Hepatic stellate cell (primary cell): ENCODE measurements at places on chromosomes 7 and 10.

DNA sequence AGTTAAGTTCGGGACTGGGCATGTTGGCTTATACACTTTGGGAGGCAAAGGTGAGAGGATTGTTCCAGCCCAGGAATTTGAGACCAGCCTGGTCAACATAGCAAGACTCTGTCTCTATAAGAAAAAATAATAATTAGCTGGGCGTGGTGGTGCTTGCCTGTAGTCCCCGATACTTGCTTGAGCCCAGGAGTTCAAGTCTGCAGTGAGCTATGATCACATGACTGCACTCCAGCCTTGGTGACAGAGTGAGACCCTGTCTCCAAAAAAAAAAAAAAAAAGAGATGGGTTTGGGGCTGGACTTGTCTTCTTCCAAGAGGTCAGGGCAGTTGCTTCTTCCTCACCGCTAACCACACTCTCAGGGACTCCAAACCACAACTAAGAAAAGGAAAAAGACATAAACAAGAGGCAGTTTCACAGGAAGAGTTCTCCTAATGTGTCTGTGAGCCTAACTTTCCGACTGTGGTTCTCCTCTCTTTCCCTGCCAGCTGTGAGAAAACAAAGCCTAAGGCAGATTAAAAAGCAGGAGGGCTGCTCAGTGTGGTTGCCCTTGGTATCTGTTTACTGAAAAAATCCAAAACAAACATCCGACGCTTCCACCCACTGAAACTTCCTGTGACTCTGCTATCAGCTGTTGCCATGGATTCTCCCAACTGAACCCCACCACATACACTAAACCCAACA, 2.4 kb upstream of the SERPINE1 start:
- peak; percentile 73 for DNase-seq

DNA sequence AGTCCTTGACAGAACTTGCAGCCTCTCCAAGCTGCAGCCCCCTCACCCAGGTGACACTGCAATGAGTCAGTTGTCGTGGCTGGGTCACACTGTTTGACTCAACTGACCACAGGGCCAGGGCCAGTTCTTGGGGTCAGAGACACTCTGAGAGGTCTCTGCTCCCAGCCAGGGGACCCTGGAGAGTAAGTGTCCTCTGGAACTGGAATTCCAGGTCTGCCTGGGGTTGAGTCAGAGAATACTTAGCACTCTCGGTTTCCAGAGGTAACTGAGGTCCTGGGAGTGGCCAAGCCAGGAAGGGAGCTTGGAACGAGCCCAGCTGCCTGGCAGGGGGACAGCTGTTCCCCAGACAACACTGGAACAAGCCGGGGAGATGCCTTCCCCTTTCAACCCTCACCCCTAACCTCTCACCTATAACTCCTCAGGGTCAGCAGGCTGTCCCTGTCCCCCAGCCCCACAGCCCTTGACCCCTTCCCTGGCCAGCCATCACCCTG, 2.2 kb upstream of the MYL10 start:
- DNase-seq, result no peak

DNA sequence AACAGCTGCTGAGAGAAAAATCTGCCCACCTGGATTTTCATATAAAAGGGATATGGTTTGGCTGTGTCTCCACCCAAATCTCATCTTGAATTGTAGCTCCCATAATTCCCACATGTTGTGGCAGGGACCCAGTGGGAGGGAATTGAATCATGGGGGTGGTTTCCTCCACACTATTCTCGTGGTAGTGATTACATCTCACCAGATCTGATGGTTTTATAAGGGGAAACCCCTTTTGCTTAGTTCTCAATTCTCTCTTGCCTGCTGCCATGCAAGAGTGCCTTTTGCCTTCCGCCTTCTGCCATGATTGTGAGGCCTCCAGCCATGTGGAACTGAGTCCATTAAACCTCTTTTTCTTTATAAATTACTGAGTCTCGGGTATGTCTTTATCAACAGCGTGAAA, 20.8 kb upstream of the MKI67 start:
- DNase-seq, result no peak

DNA sequence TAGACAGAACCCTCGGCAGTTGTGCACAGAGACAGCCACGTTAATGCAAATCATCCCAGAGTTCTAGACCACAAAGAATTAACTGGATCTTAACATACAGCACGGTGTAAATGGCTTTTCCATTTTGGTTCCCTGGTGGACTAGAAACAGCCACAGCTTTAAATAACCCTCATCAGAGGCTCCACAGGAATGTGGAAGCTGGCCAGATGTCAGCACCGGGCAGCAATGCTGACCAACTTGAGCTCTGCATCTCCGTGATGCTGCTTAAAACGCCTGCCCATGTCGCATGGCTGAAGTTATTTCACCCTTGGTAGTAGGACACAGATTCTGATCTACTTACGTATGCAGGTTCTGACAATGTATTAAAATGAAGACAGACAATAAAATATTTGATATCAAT, 24.5 kb downstream of the RSU1 start:
- DNase-seq, result peak; percentile 48

DNA sequence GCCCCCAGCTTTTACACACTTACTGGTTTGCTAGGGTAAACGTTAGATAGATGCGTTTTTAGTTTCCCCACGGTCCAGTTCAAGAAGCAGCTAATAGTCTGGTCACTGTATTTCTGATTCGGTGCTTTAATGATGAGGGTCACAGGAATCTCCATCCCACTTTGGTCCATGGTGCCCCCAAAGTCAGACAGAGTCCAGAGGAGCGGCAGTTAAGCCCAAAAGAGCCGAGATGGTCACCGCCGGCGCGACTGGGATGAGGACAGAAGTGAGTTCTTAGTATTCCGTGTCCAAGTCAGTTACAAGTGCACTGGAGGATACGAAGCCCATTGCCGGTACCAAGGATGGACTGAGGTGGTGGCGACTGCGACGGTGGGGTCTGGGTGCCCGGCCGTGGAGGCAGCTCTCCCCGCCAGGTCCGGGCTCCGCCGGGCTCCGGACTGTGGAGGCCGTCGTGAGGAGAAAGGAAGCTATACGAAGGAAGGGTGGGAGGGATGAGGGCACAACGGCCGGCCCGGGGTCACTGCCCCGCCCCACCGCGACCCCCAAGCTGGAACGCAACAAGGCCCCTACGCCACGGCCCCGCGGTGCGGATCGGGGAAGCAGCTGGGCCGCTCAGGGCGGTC, 663 bp downstream of the HERPUD2 start:
- peak; percentile 22 for DNase-seq

- no peak for DNase-seq
These were observed 88.3 kb downstream of the GALNT17 start for GRCh38 chr7:71220210-71220695.

DNA sequence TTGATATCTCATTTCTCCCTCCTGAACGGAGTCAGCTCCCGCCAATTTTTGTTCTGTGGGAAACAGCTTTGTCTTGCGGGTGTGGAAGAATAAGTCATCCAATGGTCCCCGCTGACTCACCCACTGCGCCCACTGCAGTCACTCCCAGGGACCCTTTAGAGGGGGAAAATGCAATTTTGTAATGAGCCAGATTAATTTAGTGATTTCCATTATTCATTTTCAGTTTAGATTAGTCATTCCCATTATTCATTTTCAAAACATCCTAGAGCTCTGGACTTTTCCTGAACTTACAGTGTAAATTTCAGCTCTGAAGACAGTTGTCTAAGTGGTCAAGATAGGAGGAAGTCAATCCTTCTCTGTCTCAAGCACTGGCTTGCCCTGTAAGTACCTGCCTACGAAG, 154.9 kb upstream of the TMEM72 start:
- DNase-seq, result peak; percentile 34

- DNase-seq, result peak; percentile 39
These were observed 111.4 kb downstream of the COL28A1 start for GRCh38 chr7:7424151-7424873.

- DNase-seq, result peak; percentile 62
These were observed 493.4 kb downstream of the TNS3 start for GRCh38 chr7:47088329-47089067.

- peak; percentile 10 for DNase-seq
These were observed 6.3 kb downstream of the ABCC2 start for GRCh38 chr10:99788598-99789256.

GRCh38 chr7:19728716-19729115, 19.9 kb upstream of the POLR1F start:
- DNase-seq, result no peak

DNA sequence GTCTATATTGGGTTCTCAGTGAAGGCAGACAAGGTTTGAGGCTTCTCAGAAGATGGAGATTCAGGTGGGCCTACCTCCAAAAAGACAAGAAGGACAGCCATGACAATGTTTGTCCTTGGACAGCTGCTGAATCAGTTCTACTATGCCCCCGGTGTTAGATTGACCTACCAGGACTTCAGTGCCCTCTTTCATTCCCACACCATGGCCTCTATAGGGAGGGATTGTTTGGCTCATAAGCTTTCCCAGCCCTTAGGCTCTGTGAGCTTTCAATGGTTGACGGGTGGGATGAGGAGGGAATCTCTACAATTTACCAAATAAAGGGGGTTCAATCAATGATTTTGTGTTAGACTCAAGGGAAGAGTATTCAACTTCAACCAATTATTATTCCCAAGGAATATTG, 23.4 kb upstream of the RAPGEF5 start:
- no peak for DNase-seq

GRCh38 chr7:29555061-29555460, 8.6 kb upstream of the PRR15 start:
- no peak for DNase-seq

GRCh38 chr7:12385364-12385786, 18.3 kb downstream of the VWDE start:
- DNase-seq, result no peak

GRCh38 chr7:36692456-36692855, 31.8 kb downstream of the AOAH start:
- DNase-seq, result no peak

- no peak for DNase-seq
These were observed 49.2 kb upstream of the NANOS1 start for GRCh38 chr10:118980135-118980865.
